ENCODE measurements at places on chromosomes 3 and 15. TPM values are rescaled to one million over a fixed set of nuclear protein-coding genes. Genes with fewer than 3 reads are reported as not detected.

DNA sequence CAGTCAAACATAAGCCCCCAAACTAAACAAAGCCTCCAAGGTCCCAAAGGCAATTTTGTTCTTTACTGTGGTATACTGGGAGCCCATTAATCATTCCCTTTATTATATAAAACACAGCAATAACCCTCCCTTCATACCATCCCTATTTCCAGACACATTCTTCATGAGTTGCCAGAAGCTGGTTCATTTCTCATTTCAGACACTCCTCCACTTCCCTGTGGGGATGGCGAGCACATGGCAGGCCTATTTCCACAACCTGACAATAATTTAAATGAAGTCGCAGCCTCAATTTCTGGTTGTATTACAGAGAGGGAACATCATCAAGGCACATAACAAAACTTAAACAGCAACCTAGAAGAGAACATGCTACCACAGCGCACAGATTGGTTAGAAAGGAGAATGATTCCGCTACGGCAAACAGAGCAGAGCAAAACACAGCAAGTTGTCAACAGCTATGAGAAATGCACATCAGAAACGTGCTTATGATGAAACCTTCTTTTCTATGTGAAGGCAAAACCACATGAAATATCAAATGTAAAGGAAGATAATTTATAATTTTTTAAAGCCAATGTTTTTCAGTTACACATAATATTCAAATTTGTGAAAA, 63.3 kb upstream of the ARHGEF3 start:
- DNase-seq, result no peak

DNA sequence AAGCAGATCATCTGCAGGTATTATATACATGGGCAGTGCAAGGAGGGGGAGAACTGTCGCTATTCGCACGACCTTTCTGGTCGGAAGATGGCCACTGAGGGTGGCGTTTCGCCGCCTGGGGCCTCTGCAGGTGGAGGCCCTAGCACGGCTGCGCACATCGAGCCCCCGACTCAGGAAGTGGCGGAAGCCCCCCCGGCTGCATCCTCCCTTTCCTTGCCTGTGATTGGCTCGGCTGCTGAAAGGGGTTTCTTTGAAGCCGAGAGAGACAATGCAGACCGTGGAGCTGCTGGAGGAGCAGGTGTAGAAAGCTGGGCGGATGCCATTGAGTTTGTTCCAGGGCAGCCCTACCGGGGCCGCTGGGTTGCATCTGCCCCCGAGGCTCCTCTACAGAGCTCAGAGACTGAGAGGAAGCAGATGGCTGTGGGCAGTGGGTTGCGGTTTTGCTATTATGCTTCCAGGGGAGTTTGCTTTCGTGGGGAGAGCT, 639 bp downstream of the MKRN3 start:
- no peak for DNase-seq

Gene MASP1
- total RNA-seq, result 4.9 TPM

Gene PPM1L
- total RNA-seq, result 24.2 TPM

Gene SLC51A
- not detected for total RNA-seq

Gene KCNH8
- 1.5 TPM for total RNA-seq

Gene SNURF
- 51.9 TPM for total RNA-seq

Gene STRC
- 0.05 TPM for total RNA-seq

GRCh38 chr15:42157981-42158765, 1.7 kb upstream of the PLA2G4F start:
- no peak for DNase-seq

- no peak for DNase-seq
Measured at GRCh38 chr3:52123106-52123725, 31.0 kb downstream of the POC1A start.

GRCh38 chr3:44427683-44428082, 49.8 kb downstream of the ZNF445 start:
- DNase-seq, result no peak

DNA sequence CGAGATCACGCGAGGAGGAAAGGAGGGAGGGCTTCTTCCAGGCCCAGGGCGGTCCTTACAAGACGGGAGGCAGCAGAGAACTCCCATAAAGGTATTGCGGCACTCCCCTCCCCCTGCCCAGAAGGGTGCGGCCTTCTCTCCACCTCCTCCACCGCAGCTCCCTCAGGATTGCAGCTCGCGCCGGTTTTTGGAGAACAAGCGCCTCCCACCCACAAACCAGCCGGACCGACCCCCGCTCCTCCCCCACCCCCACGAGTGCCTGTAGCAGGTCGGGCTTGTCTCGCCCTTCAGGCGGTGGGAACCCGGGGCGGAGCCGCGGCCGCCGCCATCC, 1.1 kb upstream of the SETD5 start:
- DNase-seq, result peak; percentile 85

Gene PLCB2
- total RNA-seq, result 3.9 TPM

Gene FANCD2
- 12.1 TPM for total RNA-seq

DNA sequence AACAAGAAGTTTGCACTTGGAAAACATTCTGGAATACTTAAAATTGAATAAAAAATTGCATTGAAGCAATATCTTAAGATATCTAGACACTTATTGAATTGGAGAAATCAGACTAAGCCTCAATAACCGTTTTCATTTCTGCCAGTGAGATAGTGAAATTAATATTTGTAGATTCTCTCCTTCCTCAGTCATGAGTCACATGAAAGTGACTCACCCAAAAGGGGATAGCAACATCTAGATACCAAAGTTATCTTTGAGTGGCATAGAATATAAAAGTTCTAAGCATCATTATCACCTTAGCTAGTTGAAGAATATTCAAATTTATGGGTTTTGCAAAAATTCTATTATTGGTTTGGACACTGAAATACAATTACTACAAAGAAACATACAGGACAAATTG, 614.8 kb upstream of the ZNF717 start:
- DNase-seq, result no peak

DNA sequence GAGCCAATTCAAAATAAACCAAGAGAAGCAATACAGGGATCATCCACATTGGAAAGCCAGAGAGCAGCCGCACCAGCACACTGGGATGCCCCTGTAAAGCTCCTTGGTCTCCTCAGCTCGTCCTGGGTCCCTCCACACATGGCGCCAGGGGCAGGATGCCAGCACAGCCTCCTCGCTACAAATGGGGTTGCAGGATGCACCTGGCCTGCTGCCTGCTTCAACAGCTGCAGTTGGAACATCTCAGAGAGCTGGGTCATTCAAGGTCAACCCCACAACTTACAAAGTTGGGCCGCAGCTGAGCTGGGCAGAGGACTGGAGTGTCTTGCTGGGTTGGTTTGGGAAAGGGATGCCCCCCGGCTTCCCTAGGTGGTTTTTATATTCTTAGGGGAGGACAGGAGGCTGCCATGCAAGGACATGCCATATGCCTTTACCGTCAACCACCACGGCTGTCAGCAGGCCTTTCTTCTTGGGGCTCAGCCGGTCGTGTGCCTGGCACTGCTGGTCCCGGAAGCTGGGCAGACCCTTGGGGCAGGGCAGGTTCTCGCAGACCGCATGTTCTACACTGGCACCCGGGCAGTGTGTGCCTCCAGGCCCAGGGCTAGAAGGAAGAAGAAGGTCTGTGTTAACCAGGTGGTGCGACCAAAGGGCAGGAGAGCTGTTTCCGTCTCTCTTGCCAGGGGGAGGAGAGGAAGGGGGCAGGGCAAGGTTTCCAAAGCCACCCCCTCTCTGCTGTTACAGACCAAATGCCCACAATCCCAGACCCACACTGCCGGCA, 225.2 kb downstream of the ADAMTS17 start:
- no peak for DNase-seq

DNA sequence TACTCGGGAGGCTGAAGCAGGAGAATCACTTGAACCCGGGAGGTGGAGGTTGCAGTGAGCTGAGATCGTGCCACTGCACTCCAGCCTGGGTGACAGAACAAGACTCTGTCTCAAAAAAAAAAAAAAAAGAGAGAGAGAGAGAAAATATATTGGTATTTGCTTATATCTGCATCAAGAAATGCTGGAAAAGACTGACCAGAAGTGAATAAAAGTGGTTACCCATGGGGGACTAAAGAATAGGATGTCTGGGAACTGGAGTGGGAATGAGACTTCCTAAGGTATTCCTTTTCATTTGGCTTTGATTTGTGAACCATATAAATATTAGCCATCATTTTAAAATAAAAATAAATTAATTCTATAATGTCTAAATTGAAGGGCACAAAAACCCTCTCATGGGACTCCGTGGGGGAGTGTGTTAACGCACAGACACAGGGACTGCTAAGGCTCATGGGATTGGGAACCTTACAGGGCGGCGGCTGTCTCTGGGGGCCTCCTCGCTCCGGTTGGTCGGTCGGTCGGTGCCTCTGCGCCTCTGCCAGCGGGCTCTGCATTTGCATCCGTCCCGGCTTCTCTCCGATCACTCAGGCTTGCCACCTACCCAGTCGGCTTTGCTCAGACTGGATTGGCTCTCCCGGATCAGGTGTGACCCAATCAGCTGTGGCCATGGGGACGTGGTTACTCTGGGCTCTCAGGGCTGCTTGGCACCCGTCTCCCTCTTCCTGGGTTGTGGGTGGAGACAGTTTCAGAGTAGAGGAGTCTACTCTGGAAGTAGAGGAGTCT, 12.7 kb upstream of the TSPAN3 start:
- DNase-seq, result no peak

Gene DNAH12
- total RNA-seq, result 0.37 TPM

All from urinary bladder (tissue), 4 donors.